ENCODE measurements at places on chromosomes 16 and 17. TPM values are rescaled to one million over a fixed set of nuclear protein-coding genes. Genes with fewer than 3 reads are reported as not detected.

DNA sequence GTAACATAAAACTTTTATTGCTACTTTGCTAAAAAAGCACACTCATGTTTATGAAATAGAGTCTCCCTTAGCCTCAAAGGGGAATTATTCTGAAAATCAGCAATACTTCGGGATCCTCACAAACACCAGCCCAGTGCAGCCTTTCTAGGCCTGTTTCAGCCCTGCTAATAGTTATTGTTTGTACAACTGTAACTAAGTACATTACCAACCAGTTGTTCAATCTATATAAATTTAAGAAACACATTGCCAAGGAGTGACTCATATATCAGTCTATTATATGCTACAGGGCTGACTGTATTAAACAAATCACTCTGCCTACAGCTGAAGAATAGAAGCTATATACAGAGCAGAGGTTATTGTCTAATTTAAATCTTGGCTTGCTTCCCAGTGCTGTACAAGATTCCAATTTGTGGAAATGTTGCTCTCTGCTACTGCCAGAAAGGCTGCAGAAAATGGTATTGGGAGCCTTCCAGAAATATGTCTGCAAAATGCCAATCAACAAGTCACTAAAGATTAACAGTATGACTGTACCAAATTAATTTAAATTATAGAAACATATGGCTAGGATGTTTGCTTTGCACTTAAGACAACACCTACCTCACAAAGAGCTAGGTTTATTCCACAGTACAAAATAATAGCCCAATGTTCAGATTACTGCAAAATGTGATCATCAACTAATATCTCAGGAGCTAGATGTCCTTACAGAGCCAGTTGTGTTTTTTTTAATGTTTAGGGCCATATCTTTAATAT is 49.7 kb downstream of the TOX3 start:
- DNase-seq: no peak

GRCh38 chr17:39271546-39271945 is 45.8 kb upstream of the STAC2 start:
- no peak for DNase-seq

- DNase-seq: peak; percentile 85
Observed at GRCh38 chr17:732067-732901, at the start of gene TLCD3A. TSS of gene TLCD3A (plus strand) at chr17:732596. CDS start at chr17:732648, 52 bp downstream.

The TUBG1 gene
- total RNA-seq: 49.1 TPM

The RGS9 gene
- 2.4 TPM for total RNA-seq

The C17orf78 gene
- total RNA-seq: not detected

Data from Right ventricle myocardium superior (tissue), 1 donor.